Astrocyte (in vitro differentiated cells and primary cell): ENCODE measurements at places on chromosomes 2 and 18.
A peak's percentile ranks its signal among the peaks of the same experiment; 100 is the strongest.

DNA sequence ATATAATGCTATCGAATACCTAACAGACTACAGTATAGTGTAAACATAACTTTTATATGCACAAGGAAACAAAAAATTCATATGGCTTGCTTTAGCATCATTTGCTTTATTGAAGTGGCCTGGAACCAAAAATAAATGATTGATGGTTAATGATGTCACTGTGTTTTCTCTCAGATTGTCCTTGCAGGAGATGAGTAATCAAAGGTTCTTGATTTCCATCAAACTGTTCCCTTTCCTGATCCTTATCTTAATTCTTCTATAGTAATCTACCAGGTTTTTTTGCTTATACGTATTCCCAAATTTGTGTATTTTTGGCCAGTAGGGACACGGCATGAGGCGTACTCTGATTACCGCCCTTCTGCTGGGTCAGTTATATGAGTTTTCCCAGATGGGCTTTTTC is 104.9 kb upstream of the CXCR4 start:
- DNase-seq: no peak

- peak; percentile 84 for DNase-seq
Observed at GRCh38 chr18:79679552-79680099, at the start of gene CTDP1. Gene CTDP1 (plus strand): TSS chr18:79679803. CDS start chr18:79679948, 145 bp downstream.

DNA sequence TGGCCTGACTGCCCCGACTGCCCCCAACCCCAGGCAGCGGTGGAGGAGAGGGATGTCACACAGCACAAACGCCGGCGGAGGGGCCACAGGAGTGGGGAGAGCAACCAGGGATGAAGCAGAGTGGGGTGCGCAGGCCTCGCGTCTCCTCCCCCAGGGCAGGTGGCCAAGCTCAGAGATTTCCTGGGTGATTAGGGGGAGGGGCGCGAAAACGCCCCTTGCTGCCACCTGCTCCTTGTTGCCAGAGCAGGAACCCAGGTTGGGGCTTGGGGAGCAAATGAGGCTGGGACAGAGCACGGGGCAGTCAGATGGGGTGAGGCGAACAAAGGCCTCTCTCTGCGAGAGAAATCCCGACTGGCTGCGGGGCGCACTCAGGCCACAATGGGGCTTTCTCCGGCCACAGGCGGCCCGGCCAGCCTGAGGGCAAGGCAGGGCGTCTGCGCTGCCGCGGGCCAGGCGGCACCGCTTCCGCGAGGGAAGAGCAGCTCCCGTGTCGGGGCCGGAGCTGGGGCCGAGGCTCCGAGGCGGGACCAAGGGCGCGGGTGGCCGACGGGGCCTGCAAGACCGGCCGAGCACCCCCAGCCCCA is 11.5 kb downstream of the TEX44 start:
- DNase-seq: no peak

GRCh38 chr2:17538022-17538843 is 2.3 kb upstream of the VSNL1 start:
- peak; percentile 47 for DNase-seq

DNA sequence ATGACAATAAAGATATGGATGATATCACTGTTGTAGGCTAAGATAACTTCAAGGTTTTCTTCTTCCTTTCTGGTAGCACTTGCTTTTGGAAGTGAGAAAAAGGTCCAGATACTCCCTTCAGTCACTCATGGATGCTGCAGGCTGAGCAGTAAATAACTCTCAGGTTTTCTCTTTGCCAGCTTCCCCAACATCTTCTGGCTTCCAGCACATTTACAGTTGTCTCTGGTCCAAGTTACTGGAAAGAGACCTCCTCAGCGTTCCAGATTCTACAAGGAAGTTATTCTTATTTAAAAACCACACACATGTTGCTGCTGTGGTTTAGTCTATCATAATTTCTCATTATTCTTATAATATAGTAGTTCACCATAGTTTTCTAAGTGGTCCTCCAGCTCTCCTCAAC is 383.4 kb downstream of the PLCL1 start:
- DNase-seq: no peak

DNA sequence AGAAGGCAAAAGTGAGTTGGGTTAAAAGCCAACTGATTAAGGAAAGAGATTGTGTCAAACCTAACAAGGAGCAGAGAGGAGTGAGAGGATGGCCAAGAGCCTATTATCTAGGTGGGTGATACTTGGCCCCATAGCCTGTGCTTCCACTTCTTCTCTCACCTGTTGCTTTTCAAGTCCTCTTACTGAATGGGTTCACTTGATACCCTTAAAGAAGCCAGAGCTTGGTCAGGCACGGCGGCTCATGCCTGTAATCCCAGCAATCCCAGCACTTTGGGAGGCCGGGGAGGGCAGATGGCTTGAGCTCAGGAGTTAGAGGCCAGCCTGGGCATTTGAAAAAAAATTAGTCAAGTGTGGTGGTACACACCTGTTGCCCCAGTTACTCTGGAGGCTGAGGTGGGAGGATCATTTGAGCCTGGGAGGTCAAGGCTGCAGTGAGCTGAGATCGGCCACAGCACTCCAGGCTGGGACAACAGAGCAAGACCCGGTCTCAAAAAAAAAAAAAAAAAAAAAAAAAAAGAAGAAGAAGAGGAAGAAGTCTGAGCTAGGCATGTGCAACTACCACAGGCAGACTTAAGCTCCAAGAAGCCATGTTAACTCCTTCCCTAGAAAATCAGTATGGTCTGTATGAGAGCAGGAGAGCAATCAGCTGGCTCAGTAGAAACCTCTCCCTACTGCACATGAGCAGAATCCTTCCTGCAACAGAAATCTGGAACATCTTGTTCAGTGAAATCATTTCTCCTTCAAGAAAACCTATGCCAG is 28.4 kb upstream of the ME2 start:
- DNase-seq: no peak

DNA sequence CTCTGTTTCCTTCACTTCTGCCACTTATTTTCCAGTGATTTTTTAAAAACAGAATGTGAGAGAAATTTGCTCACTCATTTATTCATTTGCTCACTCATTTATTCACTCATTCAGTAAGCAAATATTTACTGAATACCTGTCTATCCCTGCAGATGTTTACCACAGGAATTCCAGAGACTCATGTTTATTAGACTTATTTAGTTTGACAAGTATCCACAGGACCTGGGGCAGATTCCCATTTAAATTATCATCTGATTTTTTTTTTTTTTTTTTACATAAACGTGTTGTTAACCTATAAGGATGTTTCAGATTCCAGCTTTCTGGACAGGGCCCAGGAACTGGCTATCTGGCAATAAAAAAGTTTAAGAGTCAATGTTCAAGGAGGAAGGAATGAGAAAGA is 175.1 kb upstream of the ERBB4 start:
- no peak for DNase-seq

GRCh38 chr18:79203017-79203605 is 133.9 kb downstream of the ATP9B start:
- DNase-seq: peak; percentile 51
